Karpas-422 (cell line): ENCODE measurements at places on chromosomes 2 and 18. TPM values are rescaled to one million over a fixed set of nuclear protein-coding genes. Genes with fewer than 3 reads are reported as not detected.

DNA sequence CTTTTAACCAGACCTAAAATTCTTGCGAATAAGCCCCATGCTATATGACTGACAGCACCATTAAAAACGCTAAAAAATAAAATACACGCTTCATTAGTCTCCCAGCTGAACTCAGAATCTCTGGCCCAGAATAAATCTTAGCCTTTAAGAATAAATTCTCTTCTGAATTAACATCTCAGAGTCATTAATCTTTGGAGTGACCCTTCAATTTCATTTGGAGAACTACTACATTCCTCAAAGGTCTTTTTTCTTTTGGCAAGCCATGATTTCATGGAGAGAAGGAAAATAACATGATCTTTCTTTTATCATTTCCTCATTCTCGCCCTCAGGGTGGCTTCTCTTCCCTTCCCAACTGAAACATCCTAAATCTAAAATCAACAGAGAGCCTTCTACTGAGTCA, 259.0 kb downstream of the AFF3 start:
- no peak for DNase-seq

- DNase-seq, result no peak
These were observed 69.3 kb downstream of the SUMO1 start for GRCh38 chr2:202169131-202169530.

DNA sequence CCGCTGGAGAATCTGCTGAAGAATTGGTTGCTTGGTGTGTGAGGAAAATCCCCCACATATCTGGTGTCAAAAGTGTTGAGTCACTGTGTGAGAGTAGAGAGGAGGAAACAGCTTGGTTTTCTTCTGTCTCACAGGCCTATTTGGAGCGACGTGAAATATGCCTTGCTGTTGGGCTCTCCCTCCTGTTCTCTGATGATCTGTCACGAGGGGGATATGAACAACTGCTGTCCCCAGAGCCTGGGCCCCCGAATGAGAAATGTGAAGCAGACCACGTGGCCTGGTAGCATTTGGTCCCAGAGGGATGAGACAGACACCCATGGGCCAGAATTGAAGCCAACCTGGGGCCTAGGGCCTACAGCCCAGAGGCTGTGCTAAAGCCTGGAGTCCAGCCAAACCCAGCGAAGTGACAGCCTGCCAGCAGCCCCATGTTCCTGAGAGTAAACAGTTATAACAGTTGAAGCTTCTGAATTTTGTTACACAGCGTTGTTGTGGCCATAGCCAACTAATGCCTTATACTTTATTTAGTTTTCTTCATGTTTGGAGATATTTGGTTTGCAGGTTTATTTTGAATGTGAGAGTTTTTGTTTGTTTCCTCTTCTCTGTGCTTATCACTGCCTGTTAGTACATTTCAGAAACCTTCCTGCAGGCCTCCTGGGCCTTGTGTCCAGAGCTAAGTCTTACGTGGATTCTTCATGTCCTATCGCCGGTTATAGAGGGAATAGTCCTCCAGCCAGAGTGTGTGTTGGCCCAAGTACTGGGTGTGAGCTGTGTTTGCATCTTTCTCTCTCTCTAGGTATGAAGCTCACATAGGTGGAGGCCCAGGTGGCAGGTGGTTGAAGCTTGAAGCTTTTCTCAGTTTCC, 18.7 kb upstream of the COLEC12 start:
- DNase-seq, result no peak

- DNase-seq, result no peak
These were observed 30.1 kb downstream of the KCTD18 start for GRCh38 chr2:200479692-200480265.

DNA sequence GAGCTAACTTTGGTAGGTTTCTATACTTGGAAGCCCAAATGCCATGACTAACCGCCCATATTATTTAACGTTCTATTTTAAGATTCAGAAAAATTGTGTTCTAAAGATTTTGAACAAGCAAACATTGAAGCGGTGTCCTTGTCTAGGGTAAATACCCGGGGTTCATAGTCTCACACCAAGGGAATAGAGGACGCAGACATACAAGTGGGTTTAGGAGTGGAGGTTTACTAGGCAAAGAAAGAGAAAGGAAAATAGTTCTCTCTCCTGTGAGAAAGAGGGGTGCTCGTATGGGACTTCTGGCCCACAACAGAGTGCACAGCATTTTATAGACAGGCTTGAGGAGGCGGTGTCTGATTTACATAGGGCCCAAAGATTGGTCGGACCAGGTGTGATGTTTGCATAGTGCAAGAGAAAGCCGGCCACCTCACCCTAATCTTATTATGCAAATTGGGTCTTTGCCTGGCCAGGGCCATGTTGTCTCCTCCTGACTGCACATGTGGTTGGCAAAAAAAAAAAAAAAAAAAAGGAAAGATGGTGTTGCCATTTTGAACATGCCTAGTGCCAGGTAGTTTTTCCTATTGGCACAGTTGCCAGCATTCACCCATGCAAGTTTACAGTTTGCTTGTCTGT, 1062.6 kb downstream of the LRP1B start:
- DNase-seq, result no peak

GRCh38 chr2:11535899-11536344, 2.1 kb downstream of the GREB1 start:
- no peak for DNase-seq

DNA sequence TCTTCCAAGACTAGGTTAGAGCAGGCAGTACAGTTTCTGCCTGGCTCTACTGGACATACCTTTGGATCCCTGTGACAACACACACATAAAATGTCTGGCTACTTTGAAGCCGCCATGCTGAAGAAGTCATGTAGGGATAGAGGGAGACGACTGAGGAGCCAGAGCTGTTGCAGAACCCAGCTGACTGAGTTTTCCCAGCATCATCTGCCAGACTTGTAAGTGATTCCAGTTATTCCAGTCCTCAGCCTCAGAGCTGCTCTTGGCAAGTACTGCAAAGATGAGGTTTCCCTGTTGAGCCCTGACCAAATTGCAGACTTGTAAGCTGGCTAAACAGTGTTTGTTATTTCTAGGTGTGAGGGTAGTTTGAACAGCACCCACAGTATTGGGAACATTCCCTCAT, 31.5 kb upstream of the TSPYL6 start:
- DNase-seq, result no peak

DNA sequence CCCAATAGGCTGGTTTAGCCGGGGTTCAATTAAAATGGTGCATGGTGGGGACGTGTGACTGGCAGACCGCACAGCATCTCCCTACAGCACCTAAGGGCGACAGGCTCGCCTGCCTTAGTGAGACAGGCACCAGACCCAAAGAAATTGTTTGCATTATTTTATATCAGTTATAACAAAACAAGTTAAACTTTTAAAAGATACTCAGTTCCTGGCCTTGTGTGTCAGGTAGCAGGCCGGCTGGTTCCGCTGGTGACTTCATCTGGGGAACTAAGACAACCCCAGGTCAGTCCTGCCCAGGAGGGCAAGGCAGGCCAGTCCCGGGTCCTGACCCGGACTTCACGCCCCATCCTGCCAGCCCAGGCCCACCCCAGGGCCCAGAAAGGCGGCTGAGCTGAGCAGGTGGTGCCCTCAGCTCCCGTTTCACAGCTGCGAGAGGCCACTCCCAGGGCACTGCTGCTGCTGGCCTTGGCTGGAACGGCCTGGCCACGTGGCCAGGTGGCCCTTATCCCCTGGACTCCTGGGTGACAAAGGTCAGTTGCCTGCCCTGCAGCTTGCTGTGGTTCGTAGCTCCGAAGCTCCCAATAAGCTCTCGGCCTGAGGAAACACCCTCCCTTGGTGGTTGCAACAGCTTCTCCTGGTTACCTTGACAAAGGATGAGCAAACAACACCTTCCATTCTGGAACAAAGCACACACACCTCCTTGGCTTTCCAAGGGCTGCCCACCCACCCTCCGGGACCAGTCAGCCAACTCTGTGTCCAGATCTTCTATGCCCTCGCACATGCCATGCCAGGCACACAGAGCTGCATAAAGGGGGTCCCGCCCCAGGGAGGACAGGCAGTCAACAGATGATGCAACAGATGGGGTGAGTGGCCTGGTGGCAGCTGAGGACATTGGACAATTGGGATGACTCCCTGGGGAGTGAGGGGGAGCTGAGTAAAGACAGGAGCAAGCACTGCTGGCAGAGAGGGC, 11.3 kb upstream of the AGXT start:
- DNase-seq, result no peak

Gene MROH2A
- 1.9 and 2.6 TPM in 2 replicates for total RNA-seq

- DNase-seq, result no peak
These were observed 114.0 kb downstream of the NOL10 start for GRCh38 chr2:10575609-10576280.

Gene ZDBF2
- 1.9 and 2.5 TPM in 2 replicates for total RNA-seq
